ENCODE measurements at places on chromosomes 7 and 10.

DNA sequence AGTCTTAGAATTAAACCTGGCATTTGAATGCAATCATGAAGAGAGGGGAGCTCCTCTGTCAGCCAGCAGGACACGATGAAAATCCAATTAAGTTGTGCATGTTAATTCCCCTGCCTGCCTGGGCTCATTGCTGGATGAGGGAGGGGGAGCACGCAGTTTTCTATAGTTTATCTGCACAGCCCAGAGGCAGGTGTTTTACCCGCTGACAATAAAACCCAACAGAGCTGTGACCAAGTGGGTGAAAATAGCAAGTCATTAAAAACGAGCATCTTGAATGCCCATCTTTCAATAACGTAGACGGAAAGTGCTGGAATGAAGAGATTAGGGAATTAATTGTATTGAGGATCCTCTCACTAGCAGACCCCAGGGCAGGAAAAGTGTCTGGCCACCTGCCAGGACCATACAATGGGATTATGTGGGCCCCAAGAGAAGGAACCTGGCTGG, 100.1 kb upstream of the FAM20C start:
- DNase-seq: no peak

DNA sequence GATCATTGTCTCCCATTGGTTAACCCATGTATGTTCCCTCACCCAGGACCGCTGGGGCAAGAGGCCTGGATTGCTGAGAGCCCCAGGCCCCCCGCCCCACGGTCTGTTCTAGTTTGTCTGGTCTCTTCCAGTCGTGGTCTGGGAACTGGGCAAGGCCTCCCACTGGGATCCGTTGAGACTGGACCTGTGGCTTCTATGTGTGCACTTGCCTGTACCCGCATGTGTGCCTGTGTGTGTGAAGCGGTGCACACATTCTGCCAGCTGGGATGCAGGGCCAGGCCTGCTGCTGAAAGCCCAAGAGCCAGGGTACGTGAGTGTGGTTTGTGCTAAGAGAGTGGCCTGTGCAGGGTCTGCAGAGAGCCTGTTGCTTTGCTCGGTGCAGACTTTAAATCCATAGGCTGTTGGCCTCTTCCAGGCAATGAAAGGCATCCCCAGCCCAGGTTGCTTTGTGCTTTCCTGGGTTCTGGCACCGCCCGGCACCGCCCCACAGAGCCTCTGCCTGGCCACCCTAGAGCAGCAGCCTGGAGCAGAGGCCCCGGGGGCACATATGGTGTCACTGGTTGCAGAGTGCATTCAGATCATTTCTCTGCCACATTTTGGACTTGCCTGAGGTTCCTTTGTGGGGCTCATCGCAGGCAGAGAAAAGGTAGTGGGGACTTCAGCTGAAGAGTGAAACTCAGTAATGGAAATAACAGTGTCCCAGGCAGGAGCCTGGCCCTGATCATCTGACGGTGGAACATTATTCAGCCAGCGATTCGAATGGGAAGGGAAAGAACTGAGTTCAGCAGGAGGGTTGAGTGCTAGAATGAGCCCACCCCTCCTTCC, 215.5 kb downstream of the GLRX3 start:
- no peak for DNase-seq

- no peak for DNase-seq
Observed at GRCh38 chr7:103680161-103681144, 234.4 kb upstream of the SLC26A5 start.

DNA sequence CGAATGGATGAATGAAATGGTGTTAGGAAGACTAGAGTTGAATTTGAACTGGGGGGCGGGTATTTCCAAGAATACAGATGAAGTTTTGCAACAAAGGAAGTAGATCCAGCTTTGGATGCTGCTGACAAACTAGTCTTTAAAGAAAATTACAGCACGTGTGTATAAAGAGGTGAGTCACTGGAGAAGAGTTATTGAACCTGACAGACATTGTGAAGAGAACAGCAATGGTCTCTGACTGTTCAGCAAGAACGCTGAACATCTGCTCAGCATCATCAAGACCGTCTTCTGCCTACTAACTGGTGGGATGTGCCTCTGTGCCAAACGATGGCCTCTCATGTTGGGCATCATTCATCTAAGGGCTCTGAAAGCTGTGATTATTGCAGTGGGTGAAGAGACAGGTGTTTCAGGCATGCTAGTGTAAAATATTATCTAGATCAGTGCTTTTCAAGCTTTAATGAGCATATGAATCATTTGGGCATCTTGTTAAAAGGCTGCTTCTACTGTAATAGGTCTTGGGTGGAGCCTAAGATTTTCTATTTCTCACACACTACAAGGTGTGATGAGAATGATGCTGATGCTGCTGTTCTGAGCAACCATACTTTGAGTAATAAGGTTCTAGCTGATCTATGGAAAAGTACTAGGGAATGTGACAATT, 291.3 kb downstream of the PTEN start:
- DNase-seq: no peak

GRCh38 chr10:15570738-15571339, 148.9 kb downstream of the ITGA8 start:
- no peak for DNase-seq

DNA sequence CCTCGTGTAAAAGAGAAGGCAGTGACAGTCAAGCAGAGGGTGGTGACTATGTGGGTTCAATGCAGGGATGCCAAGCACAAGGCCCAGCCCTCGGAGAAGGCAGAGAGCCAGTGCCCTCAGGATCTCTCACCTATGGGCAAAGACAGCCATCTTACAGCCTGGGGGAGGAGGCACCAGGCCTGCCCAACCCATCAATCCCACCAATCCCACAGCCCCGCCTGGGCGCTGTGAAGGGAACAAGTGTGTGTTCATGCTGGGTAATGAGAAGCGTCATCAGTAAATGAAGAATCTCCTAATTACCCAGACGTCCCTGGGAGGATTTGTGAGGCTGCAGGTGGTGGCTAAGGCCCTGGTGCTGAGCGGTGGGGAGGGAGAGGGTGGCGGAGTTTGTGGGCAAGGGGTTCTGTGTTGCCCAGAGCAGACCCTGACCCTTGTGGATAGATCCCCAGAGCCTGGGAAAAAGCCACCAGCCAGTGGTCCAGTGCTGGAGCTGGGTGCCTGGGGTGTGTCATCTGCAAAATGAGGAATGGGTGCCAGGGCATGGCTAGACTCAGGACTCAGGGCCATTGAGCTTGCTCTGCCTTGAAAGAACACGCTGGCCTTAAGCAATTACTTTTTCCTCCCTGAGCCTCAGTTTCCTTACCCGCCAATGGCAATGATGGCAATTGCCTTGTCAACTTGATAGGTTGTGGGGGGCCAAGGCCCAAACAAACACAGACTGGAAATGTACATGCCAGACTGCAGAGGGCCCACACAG, 128.1 kb upstream of the UNC5B start:
- DNase-seq: no peak

DNA sequence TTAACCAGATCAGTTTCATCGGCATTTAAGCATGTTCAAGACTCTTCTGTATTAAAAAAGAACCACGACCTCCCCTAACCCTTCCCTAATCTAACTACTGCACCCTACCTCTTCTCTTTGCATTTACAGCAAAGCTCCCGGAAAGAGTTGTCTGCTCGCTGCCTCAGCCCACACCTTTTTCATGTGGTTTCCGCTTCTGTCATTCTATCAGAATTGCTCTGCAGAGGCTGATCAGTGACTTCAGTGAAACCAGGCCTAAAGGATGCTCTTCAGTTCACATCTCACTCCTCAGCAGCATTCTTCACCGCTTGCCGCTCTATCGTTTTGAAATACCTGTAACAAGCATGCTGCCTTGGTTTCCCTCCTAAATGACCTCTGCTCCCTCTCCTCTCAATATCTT, 160.9 kb downstream of the SDK1 start:
- no peak for DNase-seq

DNA sequence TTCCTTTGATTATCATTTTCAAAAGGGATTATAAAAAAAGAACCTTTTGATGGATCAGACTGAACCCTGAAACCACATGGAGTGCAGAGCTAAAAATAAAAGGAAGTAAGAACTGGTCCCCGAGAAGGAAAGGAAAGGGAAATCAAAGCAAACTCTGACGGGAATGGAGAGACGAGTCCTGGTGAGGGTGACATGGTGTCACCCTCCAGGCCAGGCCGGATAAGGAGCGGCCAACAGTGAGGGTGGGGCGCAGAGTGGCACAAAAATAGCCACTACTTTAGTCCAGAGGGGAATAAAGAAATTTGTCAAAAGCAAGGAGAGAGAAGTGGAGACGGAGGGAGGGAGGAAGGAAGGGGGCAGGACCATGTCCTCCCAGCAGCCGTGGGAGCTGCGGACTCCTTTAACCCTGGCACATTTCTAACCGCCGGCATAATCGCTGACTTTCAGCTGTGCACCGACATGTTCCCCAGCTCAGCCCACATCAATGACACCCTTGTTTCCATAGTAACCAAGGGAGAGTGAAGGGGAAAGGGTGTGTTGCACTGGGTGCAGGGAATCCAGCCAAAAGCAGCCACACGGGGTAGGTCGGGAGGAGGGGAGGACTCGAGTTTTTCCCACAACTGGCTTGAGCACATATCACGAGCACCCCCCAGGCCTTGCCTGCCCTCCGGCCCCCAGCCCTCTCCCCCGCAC, 29.7 kb downstream of the TRIM8 start:
- peak; percentile 52 for DNase-seq

GRCh38 chr10:91528080-91528479, 104.8 kb downstream of the PPP1R3C start:
- no peak for DNase-seq

DNA sequence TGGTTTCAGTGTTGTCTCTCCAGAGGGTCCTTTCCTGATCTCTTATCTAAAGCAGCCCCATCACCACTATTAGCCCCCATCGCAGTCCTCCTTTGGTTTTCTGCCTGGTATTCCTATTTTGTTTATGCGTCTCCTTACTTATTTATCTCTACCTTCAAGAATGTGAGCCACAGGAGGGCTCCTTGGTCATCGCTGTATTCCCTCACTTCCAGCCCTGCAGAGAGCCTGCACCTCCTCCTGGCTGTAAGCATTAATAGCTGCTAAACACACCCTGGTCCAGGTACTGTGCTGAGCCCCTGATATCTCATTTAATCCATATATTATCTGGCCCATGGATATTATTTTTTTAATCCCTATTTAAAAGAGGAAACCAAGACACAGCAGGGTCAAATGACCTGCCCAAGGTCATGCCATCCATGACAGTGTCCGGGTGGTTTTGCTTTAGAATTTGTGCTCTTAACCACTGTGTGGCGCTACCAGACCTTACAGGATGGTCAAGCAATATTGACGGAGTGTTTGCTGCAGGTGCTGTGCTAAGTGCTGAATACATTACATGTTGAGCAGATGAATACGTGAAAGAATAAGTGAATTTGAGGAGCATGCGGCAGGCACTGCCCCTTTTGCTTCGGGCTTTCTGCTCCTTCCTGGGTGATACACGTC, 227.2 kb downstream of the ADAM12 start:
- peak; percentile 29 for DNase-seq

DNA sequence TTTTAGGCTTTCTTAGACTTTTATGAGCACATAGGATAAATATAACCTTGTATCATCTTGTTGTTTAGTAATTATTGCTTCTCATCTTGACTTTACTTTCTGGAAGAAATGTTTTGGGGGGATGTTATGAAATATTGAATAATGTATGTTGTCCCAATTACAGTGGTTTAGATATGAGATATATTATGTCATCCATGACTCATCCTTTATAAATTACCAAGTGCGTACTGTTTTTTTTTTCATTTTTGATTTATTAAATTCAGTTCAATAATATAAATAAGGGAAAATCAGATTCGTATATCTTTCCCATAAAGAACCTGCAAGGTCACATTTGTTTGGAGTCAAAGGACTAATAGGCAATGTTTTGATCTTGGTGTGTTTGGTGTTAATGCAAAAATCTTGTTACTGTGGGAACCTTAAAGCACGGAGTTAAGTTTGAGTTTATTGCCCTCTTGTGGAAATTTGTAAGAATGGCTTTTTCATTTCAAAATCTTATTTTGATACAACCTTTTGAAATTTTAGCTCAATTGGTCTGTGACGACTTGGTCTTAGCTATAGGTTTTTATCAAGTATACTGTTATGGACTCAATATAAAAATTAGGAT, 108.6 kb downstream of the SRI start:
- peak; percentile 40 for DNase-seq

DNA sequence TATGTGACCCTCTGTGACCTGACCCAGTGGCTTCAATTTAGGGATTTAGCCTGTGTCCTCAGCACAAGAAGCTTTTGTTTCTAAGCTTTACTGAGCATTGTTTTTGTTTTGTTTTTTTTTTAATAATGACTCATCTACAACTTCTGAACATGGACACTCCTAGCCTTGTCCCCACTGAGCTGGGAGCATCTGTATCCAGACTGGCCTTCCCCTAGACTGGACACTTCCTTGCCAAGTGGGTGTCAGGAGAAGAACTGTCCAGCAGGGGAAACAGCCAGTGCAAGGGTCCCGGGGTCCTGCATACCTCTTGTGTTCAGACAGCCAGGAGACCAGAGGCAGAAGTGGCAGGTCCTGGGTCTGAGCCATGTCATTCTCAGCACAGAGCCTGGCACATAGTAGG, 108.6 kb downstream of the TMEM130 start:
- no peak for DNase-seq

DNA sequence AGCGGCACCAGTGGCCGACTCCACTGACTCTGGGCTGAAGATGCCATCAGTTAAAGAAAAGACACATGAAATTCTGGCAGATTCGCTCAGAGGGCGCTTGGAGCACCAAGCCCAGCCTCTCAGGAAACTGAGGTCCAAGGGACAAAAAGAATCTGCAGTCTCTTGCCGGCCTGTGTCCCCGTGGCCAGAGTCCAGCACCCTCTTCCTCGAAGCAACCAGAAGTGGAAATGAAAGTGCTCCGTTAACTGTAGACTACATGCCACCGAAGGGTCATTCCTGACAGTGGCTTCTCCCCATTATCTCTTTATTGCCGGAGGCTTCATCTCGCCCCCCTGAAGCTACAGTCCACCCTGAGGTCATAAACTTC, 1.0 kb upstream of the CHST15 start:
- no peak for DNase-seq

- DNase-seq: peak; percentile 17
Observed at GRCh38 chr7:139358541-139359365, 941 bp upstream of the LUC7L2 start.

DNA sequence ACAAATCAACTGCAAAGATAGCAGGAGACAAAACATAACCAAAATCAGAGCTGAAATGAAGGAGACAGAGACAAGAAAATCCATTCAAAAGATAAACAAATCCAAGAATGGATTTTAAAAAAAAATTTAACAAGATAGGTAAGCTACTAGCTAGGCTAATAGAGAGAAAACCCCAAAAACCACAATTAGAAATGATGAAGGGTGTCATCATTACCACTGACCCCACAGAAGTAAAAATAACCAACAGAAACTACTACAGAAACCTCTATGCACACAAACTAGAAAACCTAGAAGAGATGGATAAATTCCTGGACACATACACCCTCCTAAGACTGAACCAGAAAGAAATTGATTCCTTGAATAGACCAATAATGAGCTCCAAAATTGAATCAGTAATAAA, 117.6 kb downstream of the DNAJC1 start:
- DNase-seq: no peak

GRCh38 chr7:107372298-107372697, 97.6 kb upstream of the GPR22 start:
- no peak for DNase-seq

DNA sequence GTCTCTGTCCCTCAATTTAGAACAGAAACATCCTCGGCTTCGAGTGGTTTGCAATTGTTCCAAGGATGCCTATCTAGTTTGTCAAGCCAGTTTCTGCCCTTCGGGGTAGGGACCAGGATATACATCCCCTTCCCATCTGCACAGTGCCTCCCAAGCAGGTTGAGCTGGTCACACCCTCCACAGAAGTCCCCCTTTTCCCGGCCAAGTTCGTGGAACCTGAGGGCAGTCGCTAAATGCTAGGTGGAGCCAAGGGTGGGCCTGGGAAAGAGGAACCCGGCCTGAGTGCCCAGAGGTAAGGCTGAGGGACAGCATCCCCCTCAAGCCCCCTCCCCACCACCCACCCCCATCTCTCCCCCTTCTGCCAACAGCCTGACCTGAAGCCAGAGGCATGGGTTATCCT, 62.4 kb upstream of the NANOS1 start:
- DNase-seq: no peak
